ENCODE measurements at places on chromosomes 3 and 15.
A peak's percentile ranks its signal among the peaks of the same experiment; 100 is the strongest.

DNA sequence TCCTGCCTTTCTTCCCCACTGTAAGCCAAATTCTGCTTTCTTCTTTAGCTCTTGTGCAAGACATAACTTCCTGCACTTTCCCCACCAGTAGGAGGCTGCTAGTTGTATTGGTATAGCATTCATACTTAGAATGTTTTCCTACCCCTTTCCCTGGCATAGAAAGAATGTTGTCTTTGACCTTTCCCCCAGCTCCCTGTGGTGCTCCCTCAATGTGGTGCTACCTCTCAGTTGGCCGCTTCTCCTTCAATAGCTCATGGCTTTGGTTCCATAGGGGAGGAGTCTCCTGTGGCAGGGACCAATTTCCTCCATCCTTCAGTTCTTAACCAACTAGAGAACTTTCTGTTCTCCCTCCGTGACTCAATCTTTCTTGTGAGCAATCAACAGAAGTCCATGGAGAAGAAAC lies 67.5 kb upstream of the AKAP13 start:
- peak; percentile 75 for DNase-seq

GRCh38 chr3:128426128-128426921 lies 40.4 kb downstream of the DNAJB8 start:
- DNase-seq: peak; percentile 76

DNA sequence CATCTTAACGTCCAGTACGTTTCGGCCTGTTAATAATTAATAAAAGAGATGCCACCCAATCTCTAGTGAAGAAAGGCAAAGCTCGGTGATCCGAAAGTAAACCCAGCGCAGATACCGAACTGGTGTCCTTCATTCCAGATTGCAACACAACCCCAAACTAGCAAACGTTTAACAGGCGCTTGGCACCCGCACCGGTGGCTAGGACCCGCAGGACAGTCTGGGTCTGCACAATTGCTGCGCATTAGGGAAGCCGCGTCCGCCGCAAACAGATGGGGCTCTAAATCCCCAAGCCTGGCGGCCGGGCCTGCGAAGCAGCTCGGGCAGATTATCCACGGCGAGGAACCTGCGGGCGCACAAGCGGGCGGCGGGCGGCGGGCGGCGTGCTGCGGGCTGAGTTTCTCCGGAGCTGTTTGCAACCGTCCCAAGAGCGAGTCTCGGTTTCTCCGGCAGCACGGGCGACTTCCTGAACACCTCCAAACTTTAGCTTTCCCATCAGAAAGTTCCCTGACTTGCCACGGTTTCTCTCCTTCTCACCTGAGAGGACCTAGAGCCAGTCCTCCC lies 112.1 kb upstream of the ICE2 start:
- peak; percentile 43 for DNase-seq

GRCh38 chr3:139930211-139930610 lies 4.8 kb upstream of the CLSTN2 start:
- no peak for DNase-seq

- DNase-seq: no peak
Measured at GRCh38 chr3:117893001-117893400, 1141.6 kb downstream of the IGSF11 start.
